ENCODE measurements at places on chromosomes 7 and 10.

DNA sequence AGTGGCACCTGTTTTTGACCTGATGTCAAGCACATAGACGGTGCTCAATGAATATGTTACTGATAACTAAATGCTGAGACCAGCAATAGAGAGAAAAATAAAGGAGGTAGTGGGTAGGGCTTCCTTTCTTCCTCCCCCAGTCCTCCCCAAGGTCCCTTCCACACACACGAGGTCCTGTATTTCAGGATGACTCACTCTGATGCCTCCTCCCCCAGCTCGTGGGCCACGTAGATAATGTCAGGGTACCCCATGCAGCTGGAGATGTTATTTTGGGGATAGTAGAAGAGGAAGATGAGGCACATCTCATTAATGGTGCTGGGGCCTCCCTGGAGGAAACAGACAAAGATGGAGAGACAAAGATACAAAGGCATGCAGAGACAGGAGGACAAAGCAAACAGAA is 17.3 kb downstream of the PRSS58 start:
- DNase-seq: no peak

GRCh38 chr10:100939763-100940344 is 27.1 kb downstream of the SLF2 start:
- no peak for DNase-seq

DNA sequence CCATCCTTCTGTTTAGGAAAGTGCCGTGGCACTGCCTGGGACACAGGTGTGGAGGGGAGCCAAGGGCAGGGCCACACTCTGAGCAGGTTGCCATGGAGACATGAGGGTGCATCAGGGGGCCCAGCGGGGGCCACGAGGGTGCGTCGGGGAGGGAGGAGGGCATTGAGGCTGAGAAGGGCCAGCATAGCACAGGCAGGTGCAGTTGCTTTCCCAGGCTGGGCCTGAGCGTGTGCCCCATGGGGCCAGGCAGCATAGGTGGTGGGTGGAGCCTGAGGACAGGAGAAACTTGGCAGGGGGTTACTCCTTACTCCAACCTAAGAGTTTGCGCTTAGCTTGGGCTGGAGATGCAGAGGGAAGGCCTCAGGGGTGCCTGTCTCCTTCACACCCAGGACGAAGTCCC is 15.2 kb downstream of the YKT6 start:
- DNase-seq: no peak

DNA sequence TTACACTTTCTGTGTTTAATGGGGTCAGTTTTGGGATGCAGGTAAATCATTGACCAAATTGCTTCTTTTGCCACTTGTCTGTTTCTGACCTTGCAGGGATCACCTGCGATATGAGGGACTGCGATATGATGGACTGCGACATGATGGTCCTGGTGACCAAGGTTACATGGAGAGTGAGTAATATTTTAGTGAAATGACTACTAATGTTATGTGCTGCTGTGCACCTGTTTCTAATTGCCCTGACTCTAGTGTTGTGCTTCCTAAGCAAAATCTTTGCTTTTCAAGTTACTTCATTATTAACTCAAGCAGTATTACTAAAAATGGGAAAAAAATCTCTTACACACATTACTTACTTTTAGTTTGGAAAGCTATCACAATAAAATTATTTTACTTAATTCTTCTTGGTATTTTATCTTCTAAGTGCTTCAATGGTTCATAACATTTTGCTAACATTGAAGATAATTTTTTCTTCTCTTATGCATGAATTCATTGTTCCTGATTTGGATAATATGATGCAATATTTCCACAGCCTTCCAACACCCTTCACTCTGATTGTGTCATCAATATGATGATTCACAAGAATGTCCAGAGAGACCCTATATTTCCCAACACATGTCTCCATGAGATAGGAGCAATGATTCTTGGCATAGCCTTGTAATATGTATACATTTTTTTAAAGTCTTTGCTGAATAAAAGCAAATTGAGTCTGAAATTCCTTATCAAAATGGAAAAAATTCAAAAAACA is 306.2 kb upstream of the AKR1E2 start:
- no peak for DNase-seq

DNA sequence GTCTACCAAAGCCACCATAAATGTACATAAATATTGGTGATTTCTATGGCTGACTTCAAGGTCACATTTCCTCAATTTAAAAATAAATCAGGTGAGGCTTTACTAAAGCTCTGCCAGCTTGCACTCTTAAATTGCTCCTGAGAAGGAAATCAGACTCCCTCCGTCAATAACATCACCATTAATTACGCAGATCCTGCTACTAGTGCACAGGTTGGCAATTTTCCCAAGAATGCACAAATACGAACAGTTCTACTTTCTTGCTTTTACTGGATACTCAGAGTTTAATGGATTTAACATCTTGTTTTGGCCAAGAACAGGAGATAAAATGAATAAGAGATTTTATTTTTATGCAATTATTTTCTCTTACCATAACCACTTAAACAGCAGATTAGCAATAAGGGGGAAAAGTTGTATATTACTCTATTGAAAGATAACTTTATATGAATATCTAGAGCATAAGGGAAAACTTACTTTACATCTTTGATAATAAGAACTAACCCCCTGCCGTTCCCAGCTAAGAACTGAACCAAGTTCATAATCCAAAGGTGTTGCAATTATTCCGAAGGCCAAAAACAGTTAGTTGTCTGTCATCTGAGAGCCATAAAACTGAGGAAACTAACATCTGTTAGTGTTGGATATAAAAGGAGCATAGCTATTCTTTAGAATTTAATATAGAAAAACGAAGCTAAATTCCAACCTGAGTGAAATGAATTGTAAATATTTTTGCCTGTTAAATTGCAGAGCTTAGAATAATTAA is 140.5 kb downstream of the TWIST1 start:
- DNase-seq: no peak

- no peak for DNase-seq
These were observed 325.5 kb downstream of the SFMBT2 start for GRCh38 chr10:7085147-7085912.

Data from frontal cortex (tissue), 4 donors.